ENCODE measurements at places on chromosomes 12 and 14. TPM values are rescaled to one million over a fixed set of nuclear protein-coding genes. Genes with fewer than 3 reads are reported as not detected.
A peak's percentile ranks its signal among the peaks of the same experiment; 100 is the strongest.

DNA sequence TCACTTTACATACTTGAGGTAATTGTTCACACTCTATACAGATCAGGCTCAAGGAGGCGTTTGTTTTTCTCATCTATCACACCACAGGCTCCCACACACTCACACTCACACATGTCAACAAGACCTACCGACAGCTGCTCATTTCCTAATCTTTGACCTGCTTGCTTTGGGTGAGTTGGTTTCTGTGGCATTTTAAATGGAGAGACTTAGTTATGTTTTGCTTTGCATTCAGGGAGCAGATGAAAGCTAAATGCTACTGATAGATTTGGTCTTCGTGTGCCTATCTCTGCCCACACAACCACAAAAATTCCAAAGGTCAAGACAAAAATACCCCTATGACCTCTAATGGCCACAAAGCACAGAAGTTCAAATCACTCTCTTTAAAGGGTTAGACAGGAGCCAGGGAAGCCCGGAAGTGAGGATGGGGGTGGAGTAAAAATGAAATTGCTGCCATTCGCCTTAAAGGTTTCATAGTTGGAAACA, 203.5 kb upstream of the G2E3 start:
- no peak for DNase-seq

DNA sequence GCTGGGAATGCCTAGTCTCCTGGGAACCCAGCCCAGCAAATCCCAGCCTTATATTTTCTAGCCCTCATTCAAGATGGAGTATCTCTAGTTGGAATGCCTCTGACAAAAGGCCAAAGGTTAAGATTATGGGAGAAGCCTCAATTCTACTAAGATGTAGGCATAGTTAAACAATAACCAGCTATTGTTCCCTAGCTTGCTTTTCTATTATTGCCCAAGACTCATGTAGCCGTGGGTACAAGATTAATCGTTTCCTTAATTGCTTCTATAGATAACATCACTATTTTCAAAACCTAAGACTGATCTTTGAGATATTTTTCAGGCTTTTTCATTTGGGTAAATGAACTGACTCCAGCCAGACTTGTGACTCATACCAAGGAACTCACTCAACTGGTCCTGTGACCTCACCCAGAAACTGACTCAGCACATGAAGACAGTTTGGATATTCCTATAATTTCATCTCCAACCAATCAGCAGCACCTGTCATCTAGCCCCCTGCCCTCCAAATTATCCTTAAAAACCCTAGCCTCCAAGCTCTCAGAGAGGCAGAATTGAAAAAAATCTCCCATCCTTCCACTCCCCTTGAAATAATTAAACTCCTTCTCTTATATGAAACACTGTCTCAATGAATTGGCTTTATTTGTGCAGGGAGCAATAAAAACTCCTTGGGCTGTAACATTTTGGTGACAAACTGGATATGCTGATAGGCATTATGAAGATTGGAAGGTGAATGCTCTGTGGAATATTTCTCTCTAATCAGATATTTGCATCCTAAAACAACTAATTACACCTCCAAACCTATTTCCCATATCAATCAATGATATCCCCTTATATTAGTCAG, 589.0 kb downstream of the C12orf50 start:
- DNase-seq: peak; percentile 95

Gene EML1
- 3.7 TPM for total RNA-seq

Gene PRICKLE1
- 6.9 TPM for total RNA-seq

Gene TSPAN9
- total RNA-seq: 19.2 TPM

- DNase-seq: no peak
These were observed at the start of gene CLECL1 for GRCh38 chr12:9732921-9733461. Gene CLECL1, minus strand, starts transcription at chr12:9733097.

Gene OTOGL
- not detected for total RNA-seq

DNA sequence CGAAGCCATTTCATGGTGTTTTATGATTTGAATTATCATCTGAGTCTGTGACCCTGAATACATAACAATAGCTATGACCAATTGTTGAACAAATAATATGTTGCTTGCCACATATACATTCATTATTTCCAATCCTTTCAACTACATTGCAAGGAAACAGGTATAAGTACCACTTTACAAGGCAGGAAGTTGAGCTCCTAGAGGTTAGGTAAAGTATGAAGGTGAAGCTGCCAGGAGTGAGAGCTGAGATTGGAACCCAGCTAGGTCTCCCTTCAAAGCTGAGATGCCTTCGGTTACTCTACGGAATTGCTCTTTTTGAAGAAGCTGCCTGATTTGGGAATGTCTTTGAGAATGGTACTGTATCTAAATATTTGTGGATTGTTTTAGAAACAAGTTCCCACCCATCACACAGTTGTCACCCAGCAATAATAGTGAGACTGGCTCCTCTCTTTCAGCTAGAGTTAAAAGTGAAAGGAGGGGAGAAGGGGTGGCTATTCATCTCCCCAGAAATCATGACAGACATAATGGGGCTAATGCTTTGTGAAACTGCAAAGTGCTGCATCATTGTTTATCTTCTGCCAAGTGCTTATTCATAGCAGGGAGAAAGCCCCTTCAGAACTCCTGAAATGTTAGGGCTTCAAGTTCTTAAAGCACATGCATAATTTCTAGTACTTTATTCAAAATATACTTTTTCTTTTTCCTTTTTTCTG, 75.9 kb upstream of the AMIGO2 start:
- no peak for DNase-seq

GRCh38 chr12:62166525-62166924, 93.7 kb upstream of the USP15 start:
- no peak for DNase-seq

DNA sequence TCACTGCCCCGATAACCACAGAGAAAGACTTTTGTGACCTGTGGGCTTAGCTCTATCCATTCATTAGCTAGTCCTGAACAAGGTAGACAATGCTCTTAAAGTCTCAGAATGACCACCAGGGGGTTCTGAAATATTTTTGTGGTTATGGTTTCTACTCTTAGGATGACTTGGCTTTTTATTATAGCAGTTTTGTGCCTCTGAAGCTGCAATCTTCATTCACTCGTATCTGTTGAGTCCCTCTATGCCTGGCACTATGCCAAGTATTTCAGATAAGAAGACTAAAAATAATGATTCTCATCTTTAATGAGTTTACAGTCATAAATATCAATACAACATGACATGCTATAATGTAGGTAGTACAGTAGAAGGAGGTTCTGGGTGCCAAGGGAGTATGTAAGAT, 130.8 kb upstream of the TRHDE start:
- DNase-seq: peak; percentile 11

DNA sequence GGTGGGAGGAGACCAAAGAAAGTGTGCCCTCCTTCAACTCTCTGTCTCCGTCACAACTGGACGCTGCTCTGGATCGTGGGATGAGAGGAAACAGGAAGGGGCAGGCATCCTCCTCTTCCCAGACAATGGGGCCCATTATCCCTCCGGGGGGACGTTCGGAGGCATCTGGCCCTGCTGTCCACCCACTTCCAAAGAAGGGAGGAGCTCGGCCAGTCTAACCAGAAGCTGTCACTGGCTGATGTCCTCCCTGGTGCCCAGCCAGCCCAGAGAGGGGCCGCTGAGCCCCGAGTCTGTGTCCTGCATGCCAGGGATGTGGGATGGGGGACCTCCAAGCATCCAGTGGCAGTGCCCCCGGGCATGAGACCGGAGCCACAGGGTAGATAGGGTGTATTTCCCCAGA, 39.8 kb upstream of the MEG3 start:
- no peak for DNase-seq

Data from foreskin keratinocyte (primary cell).